ENCODE measurements at places on chromosomes 1 and 21.

- peak; percentile 74 for DNase-seq
Observed at GRCh38 chr1:209620487-209620884, 31.7 kb downstream of the LAMB3 start.

DNA sequence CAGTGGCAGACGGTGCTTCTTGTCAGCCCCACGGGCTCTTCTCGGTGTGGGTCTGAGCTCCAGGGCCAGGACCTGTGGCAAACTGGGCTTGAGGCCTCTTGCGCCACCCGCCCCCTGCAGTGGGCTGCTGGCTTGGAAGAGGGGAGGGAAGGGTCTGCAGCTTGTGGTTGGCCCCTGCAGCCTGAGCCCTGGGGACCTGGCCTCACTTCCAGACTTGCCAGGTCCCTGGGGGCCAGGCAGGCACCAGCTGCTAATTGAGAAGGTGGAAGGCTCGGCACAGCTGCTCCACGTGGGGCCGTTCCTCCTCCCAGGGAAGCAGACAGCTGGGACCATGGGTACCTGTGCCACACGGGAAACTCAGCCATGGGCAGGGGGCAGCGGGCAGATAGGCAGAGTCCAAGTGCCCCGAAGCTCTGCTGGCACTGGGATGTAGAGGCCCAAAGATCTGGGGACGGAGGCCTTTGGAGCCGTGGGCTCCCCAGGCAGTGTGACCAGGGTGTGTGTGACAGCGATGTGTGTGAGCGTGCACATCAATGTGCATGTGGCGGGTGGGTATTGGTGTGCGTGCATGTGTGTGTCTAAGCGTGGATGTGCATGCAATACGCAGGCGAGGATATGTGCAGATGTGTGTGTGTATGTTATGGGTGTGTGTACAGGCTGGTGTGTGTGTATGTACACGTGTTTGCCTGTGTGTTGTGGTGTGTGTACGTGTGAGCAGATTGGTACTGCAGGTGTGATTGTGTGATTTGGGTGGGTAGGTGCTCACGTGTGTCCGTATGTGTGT is 39.3 kb downstream of the TP73 start:
- no peak for DNase-seq

DNA sequence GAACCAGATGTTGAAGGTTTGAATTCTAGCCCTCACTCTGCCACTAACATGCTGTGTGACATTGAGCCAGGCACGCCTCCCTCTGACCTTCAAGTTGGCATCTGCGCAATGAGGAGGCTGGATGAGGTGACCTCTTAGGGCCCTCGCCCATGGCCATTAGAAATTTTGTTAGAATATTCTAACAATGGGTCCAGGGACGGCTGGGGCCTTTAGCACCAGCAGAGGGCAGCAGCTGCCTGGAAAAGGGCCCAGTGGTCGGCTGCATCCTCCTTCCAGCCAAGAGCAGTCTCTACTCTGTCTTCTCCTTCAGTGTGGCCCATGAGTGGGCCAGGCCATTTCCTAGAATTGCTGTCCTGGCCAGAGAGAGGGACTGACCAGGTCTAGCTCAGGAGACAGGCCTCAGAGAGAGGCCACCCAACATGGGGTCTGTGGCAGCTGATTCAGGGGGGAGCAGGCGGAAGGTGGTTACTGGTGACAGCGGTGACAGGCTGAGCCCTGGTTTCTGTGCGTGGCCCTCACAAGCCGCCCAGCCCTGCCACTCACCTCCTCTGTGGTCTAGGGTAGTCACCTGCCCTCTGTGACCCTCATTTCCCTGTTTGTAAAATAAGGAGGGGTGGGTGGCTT is 101.3 kb upstream of the ACTL8 start:
- peak; percentile 21 for DNase-seq

DNA sequence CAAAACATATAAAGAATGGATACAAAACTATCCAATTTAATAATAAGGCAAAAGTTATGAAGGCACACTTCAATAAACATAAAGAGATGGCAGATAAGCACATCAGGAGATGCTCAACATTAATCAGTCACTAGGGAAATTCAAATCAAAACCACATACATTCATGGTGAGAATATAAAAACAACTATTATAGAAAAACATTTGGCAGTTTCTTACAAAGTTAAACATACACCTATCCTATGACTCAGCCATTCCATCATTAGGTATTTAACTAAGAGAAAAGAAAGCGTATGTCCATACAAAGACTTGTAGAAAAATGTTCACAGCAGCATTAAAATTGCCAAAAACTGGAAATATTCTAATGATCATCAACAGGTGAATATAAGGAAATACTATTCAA is 44.3 kb downstream of the KIFAP3 start:
- no peak for DNase-seq

GRCh38 chr1:232951180-232951579 is 769 bp downstream of the NTPCR start:
- no peak for DNase-seq

DNA sequence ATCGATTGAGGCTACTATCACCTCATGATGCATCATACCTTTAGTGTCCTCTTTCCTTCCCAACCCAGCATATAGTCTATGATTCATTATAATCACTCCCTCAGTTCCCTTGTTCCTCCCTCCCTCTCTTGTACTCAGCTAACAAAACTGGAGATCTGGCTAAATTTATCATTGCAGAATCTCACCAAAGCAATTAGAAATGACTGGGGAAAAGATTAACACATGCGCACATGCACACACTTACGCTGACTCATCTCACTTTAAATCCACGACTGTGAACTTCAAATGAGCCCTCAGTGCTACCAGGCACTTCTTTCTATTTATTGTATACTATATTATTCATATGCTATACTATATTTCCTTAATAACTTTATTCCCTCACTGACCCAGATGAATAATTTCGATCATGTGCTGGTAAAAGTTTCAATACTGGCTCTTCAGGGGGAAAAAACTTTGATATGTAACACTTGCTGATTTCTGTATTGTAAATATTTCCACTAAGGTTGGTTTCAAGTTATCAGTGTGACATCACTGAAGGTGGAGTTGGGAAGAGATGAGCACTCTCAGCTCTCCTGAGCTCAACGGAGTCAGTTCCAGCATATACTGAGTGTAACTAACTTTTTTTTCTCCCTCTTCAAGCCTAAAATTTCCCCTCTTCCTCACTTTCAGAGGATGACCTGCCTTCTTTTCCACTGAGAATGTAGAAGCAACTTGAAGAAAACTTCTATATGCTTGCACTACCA is 613.7 kb upstream of the B3GALT2 start:
- DNase-seq, result no peak

DNA sequence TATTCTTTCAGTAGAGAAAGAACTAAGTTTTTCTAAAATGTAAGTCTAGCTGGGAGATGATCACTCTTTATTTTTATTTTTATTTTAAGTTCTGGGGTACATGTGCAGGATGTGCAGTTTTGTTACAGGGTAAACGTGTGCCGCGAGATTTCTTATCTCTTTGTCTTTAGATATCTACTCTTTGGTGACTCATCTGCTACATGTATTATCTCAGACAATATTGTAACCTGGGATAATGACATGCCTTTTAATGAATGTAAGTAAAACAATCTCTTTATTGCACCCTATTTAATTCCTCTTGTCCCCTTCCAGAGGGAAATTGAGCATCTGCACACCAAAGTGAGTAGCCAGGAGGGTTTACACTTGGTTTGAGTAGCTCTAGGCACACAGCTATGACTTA is 9.4 kb downstream of the CR2 start:
- DNase-seq, result no peak

All from inflammatory macrophage treated with lipopolysaccharide for 1 hour (primary cell).